Activated naive CD4-positive, alpha-beta T cell treated with anti-CD3 and anti-CD28 coated beads, Interleukin-2, amount 10 ng/mL, durations not matched to agents 5 hours and 36 hours (primary cell): ENCODE measurements at places on chromosomes 3 and 15. TPM values are rescaled to one million over a fixed set of nuclear protein-coding genes. Genes with fewer than 3 reads are reported as not detected.

FBLN2 gene
- total RNA-seq: not detected

DISP2 gene
- 0.08 TPM for total RNA-seq

CELF6 gene
- total RNA-seq: 0.63 TPM

SNURF gene
- 10.2 TPM for total RNA-seq

NANOGP8 gene
- total RNA-seq: not detected

CTXND1 gene
- total RNA-seq: not detected

GCSAM gene
- total RNA-seq: 24.5 TPM

MTHFS gene
- 30.9 TPM for total RNA-seq

SLC12A1 gene
- total RNA-seq: not detected

TMEM212 gene
- not detected for total RNA-seq

CCDC9B gene
- total RNA-seq: 0.43 TPM

UQCRC1 gene
- 117 TPM for total RNA-seq

FBXO40 gene
- not detected for total RNA-seq
